ENCODE measurements at places on chromosomes 5 and 9. TPM values are rescaled to one million over a fixed set of nuclear protein-coding genes. Genes with fewer than 3 reads are reported as not detected.

Gene SPAAR
- 0.20 TPM for total RNA-seq

Gene FOXD4
- total RNA-seq: under 0.01 TPM

Gene SYNPO
- 1.5 TPM for total RNA-seq

Gene GPRIN1
- total RNA-seq: 8.0 TPM

Gene OMD
- total RNA-seq: 0.20 TPM

Gene NIM1K
- total RNA-seq: 4.0 TPM

Gene IL13
- under 0.01 TPM for total RNA-seq

Gene NIPAL4
- not detected for total RNA-seq

Gene RPP25L
- 28.7 TPM for total RNA-seq

Gene TBC1D2
- 22.7 TPM for total RNA-seq

Gene IFNB1
- not detected for total RNA-seq

Gene SPTLC1
- 78.8 TPM for total RNA-seq

Gene GBGT1
- total RNA-seq: 1.8 TPM

Gene ELAVL2
- under 0.01 TPM for total RNA-seq

Gene SELENOP
- total RNA-seq: 68.3 TPM

Gene CDKN2B
- total RNA-seq: 9.2 TPM

Gene PRLR
- 0.20 TPM for total RNA-seq

Gene SHOC1
- not detected for total RNA-seq
